ENCODE measurements at places on chromosomes 16 and 17.

GRCh38 chr17:1880851-1881630, 51.2 kb downstream of the RPA1 start:
- ATAC-seq: no peak

- no peak for ATAC-seq
Measured at GRCh38 chr16:51449441-51449840, 298.4 kb upstream of the SALL1 start.

DNA sequence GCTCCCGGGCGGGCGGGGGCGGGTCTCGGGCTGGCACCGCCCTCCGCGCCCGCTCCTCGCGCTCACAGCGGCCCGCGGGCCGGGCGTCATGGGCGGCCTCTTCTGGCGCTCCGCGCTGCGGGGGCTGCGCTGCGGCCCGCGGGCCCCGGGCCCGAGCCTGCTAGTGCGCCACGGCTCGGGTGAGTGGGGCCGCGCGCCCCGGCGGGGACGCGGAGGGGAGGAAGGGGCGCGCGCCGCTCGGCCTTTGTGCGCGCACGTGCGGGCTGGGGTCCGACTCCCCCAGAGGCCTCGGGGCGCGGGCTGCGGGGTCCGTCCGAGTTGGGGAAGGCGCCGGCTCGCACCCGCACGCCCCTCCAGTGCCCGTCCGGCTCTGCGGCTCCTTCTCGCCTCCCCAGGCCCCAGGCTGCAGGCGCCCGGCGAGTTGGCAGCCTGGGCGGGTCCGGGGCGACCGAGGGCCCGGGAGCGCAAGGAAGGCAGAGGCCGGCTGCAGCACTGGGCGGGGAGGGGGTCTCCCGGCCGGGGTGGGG, at the start of gene NME4:
Gene NME4, plus strand, starts transcription at position 65 of the 527 bp plus-strand sequence. Its CDS starts 24 bp downstream, at position 89.
- ATAC-seq: peak; percentile 4

GRCh38 chr17:4438162-4438944, 4.6 kb downstream of the SPNS3 start:
- peak; percentile 62 for ATAC-seq

- no peak for ATAC-seq
Measured at GRCh38 chr17:78432226-78433012, 54.0 kb downstream of the PGS1 start.

DNA sequence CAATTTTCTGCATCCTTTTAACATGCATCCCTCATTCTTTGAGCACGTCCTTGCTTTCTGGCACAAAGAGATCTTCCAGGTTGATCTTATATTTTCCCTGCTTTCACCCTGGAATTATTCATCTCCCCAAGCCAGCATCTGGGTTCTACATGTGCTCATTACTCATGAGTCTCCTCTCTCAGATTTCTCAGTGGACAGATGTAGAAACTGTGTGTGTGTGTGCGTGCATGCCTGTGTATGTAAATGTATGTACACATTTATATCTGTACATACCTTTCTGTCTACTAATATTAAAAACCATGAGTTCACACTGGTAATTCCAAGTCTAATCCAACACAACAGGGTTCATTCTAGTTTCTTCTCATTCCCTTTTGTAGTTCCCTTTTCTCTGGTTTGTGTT, 41.9 kb upstream of the NSRP1 start:
- ATAC-seq: no peak

DNA sequence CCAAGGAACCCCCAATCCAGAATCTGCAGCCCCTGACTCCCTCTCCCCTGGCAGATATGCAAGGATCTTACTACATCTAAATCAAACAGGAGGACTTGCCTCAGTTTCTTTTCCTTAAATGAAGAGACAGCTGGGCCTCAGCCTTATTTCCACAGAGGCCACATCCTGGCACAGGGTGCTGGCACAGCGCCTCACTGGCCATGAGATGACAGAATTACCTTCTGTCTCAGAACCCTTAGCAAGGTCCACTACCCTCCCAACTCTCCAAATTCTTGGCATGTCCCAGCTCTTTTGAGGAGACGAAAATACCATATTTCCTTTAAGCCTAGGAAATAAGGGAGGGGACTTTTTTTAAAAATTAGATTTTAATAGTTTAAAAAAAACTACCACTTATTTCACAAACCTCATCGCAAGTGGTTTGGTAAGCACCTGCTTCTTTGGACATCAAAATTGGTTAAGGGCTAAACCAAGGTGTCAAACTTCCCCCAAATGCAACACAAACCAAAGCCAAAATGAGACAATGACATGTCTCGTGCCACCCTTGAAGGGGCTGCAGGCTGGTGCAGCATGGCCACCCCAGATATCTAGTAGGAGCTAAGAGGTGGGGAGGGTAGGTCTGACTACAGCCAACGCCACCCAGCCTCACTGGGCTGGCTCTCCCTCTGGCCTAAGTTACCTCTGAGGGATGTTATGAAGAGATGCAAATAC, 25.3 kb downstream of the FAM117A start:
- ATAC-seq: no peak

DNA sequence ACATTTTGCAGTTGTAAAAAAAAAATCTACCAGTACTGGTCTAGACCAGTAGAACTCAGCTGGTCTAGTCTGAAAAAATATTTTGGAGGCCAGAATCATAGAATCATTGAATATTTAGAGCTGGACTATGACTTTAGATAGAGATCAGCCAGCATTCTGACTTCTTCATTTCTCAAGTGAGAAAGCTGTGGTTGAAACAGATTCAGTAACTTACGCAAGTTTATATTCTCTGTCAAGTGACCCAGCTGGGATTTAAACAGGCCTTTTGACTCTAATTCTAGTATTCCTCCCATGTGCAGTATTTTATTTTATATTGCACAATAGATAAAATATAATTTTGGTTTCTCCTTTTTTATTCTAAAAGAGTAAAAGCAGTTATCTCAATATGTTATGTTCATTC, 4.9 kb downstream of the TNRC6A start:
- ATAC-seq: no peak

DNA sequence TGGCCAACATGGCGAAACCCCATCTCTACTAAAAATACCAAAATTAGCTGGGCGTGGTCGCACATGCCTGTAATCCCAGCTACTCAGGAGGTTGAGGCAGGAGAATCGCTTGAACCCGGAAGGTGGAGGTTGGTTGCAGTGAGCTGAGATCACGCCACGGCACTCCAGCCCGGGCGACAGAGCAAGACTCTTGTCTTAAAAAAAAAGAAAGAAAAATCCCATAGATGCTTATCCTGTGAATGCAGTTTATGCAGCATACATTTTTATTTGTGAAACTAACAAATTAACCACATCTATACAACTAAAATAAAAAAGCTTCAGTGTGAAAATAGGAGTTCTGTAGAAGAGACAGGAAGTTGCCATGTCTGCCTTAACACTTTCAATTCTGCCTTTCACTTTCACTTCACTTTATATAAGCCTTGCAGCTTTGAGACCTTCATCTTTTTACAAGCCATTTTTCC, 7.1 kb downstream of the IGSF6 start:
- ATAC-seq: no peak
